ENCODE measurements at places on chromosomes 1 and 21.

DNA sequence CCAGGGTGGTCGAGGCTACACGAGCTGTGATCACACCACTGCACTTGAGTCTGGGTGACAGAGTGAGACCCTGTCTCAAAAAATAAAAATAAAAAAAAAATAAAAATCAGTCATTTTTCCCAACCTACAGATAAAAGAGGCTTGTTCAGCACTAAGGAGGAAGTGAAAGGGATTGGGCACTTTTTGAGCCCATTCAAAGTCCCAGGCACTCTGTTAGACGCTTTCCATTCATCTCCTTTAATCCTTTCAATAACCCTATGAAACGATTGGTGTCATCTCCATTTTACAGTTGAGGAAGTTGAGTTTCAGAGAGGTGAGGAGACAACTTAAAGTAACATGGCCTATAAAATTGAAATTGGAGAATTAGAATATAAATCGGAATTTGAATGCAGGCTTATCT is 10.4 kb upstream of the AGO4 start:
- DNase-seq, result no peak

GRCh38 chr1:17248781-17249180 is at the start of gene PADI3:
Gene PADI3, plus strand, starts transcription at chr1:17249098. Its CDS starts 40 bp downstream, at chr1:17249138.
- DNase-seq, result no peak

DNA sequence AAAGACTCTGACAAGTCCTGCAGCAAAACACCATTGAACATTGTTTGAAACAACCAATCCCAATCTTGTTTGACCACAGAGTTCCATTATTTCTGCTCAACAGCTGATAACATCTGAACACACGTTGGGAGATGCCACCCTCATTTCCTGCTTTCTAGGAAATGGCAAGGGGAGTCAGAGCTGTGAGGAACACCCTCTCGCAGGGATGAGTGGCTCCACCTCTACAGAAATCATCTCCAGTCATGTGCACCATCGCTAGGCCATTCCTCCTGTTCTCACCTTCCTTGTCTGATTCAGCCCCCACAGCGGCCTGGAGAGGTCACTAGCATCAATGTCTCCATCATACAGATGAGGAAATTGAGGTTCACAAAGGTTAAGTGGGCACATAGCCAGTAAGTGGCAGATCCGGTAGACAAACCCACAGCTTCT is 22.4 kb upstream of the RUNX3 start:
- DNase-seq, result no peak

DNA sequence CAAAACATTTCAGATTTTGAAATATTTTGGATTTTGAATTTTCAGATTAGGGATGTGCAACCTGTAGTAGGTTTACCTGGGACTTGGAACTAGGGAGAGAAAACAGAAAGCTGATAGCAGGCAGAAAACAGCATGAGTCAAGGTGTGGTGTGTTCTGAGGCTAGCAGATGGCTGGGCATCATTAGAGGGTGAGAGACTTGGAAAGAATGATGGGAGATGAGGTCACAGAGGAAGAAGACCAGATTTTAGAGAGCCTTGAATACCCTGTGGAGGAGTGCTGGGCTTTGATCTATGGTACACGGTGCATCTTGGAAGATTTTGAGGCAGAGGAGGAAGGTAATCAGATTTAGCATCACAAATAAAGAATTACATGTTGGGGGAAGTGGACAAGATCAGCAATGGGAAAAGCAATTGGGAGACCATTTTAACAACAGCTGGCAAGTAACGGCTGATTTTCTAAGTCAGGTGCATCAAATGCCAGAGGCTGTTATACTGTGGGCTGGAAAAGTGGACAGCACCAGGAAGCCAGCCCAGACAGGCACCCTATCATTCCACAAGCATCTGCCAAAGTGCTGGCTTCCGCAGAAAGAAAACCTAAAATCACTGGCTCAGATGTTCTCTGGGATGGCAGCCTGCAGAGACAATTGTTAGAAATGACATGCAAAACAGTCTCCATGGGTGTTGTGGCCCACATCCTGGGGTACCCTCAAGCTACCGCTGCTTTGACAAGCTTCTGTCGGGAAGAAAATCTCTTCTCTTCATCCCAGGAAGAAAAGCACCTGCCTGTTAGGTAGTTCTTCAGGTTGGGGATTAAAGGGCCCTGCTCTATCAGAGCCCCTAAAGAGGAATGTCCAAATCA is 30.9 kb upstream of the CAMK1G start:
- DNase-seq, result no peak

- no peak for DNase-seq
Observed at GRCh38 chr1:34747638-34747941, 7.3 kb upstream of the GJB5 start.

GRCh38 chr1:74083128-74083527 is 114.8 kb downstream of the LRRIQ3 start:
- no peak for DNase-seq

- DNase-seq, result no peak
Observed at GRCh38 chr21:15978215-15978738, 248.5 kb downstream of the USP25 start.

DNA sequence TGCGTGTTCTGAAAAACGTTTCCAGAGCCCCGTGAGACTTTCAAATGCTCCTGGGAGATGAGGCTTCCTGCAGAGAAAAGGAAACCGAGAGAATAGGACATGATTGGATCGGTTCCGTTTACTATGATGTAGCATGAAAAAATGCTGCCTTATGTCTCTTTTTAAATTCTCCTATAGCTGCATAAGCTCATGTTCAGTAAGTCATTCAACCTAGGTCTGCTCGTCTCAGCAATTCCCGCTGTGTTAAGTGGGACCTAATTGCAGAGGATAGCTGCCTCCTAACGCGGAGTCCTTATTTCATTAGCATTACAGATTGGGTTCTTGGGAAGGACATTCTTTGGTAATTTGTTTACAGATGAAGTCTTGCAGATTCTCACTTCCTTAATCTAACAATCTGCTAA is 165.3 kb downstream of the GALNT2 start:
- DNase-seq, result no peak

DNA sequence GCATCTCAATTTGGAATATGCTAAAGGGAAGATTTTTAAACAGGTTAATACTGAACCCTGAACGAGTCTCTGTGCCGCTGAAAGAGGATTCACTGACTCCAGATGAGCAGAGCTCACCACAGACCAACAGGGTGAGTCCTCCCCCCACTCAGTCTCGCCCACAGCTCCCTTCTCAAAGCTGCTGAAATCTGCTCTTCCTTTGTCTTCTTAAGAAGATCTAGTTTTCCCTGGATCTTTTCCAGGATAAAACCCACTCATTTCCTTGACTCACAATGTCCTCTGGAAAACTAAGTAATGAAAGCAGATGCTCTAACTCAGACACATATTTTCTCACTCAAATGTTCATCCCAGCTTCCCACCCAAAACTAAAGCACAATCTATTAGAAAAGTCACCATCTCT is 447.0 kb upstream of the PKN2 start:
- no peak for DNase-seq

GRCh38 chr1:244370060-244370637 is 81.6 kb downstream of the ADSS2 start:
- DNase-seq, result no peak

GRCh38 chr21:45511007-45511406 is 31.2 kb downstream of the SLC19A1 start:
- no peak for DNase-seq

Data from midbrain (tissue), 1 donor.